ENCODE measurements at places on chromosomes 5 and 9. TPM values are rescaled to one million over a fixed set of nuclear protein-coding genes. Genes with fewer than 3 reads are reported as not detected.

SLC6A18 gene
- not detected for total RNA-seq

GRIA1 gene
- total RNA-seq, result 1.2 TPM

PPP3R2 gene
- not detected for total RNA-seq

ADRB2 gene
- 0.11 TPM for total RNA-seq

PNPLA7 gene
- total RNA-seq, result 1.8 TPM

IL4 gene
- not detected for total RNA-seq

DNA sequence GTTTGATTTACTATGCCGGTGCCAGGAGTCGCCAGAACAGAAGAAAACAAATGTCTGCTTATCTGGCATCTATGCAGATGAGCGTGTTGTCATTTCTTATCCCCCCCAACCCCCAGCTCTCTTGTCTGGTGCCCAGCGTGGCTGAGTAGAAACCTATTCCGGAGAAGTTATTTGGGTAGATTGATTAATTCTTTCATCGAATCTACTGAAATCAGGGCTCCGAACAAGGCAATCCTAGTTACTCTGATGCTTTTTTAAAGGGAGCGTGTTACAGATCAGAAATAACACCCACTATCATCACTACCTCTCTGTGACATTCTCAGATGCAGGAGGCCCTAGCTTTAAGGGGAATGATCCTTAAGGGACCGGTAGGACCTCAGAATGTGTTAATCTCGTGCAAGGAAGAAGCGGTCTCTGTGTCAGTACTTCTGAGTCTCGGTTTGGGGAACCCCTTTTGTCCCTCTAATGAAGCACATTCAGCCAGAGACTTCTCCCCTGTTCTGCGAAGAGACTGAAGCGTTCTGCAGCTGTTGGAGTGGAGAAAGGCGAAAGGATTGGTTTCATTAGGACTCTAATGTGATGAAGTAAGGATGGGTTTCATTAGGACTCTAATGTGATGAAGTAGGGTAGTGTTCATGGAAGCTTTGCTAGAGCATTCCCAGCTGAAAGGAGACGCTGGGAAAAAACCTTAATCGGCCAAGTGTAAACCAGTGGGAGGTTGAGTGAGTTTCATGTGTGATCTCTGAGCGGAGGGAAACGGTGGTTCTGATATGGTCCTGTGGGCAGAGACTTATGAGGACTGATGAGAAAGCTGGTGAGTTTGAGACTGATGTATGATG is 1.5 kb downstream of the PIP5K1B start:
- H3K4me1 ChIP-seq, result peaks cover 34% of the 10 kb centered on the region
- H3K27ac ChIP-seq, result no peak overlapping the region
- H3K36me3 ChIP-seq, result no peaks in the 10 kb centered on the region
- peak overlapping the region; percentile 95 for H3K4me3 ChIP-seq
- H3K27me3 ChIP-seq, result peaks cover 71% of the 10 kb centered on the region

GRCh38 chr5:181224390-181225229 is 1.5 kb downstream of the TRIM41 start:
- no peak for DNase-seq
- H3K4me3 ChIP-seq, result peak overlapping the region; percentile 95
- no peak overlapping the region for H3K27ac ChIP-seq
- peaks cover 35% of the 10 kb centered on the region for H3K27me3 ChIP-seq
- H3K36me3 ChIP-seq, result peaks cover 11% of the 10 kb centered on the region
- peaks cover 42% of the 10 kb centered on the region for H3K4me1 ChIP-seq

- peaks cover 13% of the 10 kb centered on the region for H3K36me3 ChIP-seq
- no peaks in the 10 kb centered on the region for H3K4me1 ChIP-seq
- H3K27me3 ChIP-seq, result no peaks in the 10 kb centered on the region
- H3K27ac ChIP-seq, result no peak overlapping the region
- DNase-seq, result no peak
- H3K4me3 ChIP-seq, result no peak overlapping the region
These were observed 35.6 kb downstream of the SKIC3 start for GRCh38 chr5:95519151-95519550.

- peaks cover 59% of the 10 kb centered on the region for H3K4me1 ChIP-seq
- H3K27me3 ChIP-seq, result no peaks in the 10 kb centered on the region
These were observed 1.6 kb downstream of the ANXA6 start for GRCh38 chr5:151155775-151156506.

DNA sequence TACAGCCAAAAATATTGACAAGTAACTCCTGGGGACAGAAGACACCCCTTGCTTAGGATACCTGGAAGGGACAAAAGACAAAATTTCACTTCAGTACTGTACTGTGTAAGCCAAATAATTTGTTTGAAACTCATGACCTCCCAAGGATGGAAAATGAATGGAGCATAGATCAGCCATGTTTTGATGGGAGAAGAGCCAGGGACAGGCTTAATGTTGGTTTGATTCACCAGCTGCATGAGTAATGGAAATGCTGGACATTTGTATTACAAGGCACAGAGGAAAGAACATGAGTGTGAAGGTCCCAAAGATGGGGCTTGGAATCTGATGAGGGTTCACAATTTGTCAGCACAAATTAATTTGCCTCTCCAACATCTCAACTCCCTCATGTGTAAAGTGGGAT is 122.8 kb downstream of the ENC1 start:
- no peak for DNase-seq
- H3K4me3 ChIP-seq, result no peak overlapping the region
- peaks cover 7% of the 10 kb centered on the region for H3K36me3 ChIP-seq
- peaks cover 47% of the 10 kb centered on the region for H3K4me1 ChIP-seq
- H3K27ac ChIP-seq, result no peak overlapping the region
- no peaks in the 10 kb centered on the region for H3K27me3 ChIP-seq

DNA sequence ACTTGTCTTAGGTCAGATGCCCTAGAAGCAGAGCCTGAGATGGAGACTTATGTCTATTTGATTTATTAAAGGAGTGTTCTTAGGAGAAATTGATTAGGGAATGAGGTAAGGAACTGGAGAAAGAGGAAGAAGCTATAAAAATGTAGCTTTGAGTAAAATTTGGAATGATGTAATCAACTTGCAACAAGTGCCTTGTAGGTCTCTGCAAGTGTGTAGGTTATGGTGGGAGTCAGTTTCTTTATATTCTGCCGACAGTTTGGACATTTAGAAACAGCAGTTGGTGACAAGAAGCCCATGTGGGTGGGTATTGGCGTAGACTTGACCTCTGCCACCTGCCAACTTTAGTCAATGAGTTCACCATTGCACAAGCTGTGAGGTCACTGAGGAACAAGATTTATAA is 986.5 kb downstream of the CDH18 start:
- no peak overlapping the region for H3K4me3 ChIP-seq
- no peaks in the 10 kb centered on the region for H3K4me1 ChIP-seq
- H3K36me3 ChIP-seq, result no peaks in the 10 kb centered on the region

- peaks cover 20% of the 10 kb centered on the region for H3K36me3 ChIP-seq
- no peak overlapping the region for H3K27ac ChIP-seq
- H3K4me1 ChIP-seq, result no peaks in the 10 kb centered on the region
- no peak for DNase-seq
These were observed 95.0 kb downstream of the MAN2A1 start for GRCh38 chr5:109784687-109785086.

DNA sequence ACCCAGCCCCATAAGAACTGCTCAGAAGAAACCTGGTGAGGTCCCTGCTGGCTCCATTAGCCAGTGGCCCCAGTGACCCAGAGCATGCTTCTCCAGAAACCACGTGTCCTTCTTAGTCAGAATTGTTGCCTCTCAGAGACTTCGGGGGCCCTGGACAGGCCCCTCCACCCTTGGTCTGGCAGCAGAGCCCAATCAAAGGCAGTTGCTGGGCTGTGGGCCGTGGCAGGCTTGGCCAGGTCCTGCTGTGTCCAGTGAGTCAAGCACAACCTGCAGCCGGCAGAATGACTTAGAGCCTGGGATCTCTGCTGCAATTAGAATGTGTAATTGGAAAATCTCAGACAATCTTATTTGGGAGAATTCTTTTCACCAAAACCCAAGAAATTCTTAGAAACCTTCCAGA is 502.0 kb upstream of the KLF4 start:
- H3K36me3 ChIP-seq, result no peaks in the 10 kb centered on the region
- no peak for DNase-seq
- peaks cover 2% of the 10 kb centered on the region for H3K27me3 ChIP-seq
- H3K4me1 ChIP-seq, result no peaks in the 10 kb centered on the region
- H3K4me3 ChIP-seq, result no peak overlapping the region

GRCh38 chr5:58156973-58157701 is 302.7 kb downstream of the PLK2 start:
- H3K36me3 ChIP-seq, result no peaks in the 10 kb centered on the region
- H3K4me1 ChIP-seq, result peaks cover 3% of the 10 kb centered on the region
- DNase-seq, result no peak
- no peaks in the 10 kb centered on the region for H3K27me3 ChIP-seq
- no peak overlapping the region for H3K27ac ChIP-seq

DNA sequence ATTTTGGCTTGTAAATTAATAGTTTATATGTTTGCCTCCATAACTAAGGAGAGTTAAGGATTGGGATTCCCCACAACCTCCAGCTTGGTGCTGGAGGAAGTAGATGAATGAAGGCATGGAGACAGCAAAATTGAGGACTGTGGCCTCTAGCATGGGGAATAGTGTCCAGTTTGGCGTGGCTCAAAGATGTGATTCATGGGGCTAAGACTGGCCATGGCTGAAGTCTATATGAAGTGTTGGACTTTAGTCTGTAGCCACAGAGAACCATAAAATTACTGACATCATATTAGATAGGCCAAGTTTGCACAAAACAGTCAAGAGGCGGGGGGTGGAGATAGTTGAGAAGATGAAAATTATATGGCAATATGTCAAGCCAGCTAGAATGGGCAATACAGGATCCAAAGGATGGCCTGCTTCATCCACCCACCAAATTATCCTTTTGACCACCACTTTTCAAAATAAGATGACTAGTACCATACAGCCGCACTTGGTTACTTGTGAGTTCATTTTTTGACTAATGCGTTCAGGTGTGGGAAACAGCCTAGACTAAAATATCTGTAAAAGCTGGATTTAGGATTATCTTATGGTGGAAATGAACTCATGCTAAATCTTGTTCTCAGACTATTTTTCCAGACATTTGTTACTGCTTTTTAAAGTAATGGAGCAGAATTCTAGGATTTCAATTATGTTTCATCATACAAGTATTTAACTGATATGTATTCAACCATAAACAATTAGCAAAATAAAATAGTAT is 40.2 kb downstream of the ZNF474 start:
- H3K4me1 ChIP-seq, result peaks cover 21% of the 10 kb centered on the region
- H3K4me3 ChIP-seq, result no peak overlapping the region
- DNase-seq, result no peak
- no peaks in the 10 kb centered on the region for H3K27me3 ChIP-seq

GRCh38 chr9:91771864-91772263 is 178.2 kb downstream of the ROR2 start:
- peaks cover 16% of the 10 kb centered on the region for H3K4me1 ChIP-seq
- peaks cover 2% of the 10 kb centered on the region for H3K27me3 ChIP-seq
- H3K27ac ChIP-seq, result no peak overlapping the region
- no peak for DNase-seq

DNA sequence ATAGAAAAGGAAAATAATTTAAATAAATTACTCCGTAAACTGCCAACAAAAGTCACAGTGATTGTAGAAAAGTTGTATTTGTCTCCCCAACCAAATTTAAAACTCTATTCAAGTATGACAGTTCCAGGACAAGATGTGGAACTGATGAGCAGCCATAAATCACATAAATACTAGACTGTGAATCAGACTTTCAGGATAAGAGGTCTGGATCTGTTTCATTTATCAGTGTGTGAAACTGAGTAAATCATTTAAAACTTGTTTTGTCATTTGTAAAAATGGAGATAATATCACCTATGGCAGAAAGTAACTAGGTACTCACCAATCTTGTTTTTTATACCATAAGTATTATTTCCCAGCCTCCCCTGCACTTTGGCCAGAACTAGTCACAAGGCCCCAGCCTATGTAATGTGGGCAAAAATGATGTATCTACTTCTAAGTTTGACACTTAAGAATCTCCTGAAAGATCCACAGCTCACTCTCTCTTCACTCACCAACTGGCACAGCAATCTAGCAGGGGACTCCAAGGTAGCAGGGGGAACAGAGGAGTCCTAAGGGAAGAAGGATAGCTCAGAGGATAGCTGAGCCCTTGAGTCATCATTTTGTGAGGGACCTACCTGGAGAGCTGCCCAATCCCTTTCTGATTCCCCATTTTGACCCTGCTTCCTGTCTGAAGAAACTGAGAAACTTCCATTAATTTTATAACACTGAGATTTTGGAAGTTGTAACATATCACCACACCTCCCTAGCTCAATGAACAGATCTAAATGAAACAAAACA is 31.6 kb downstream of the TMEM161B start:
- H3K4me3 ChIP-seq, result no peak overlapping the region
- H3K27ac ChIP-seq, result no peak overlapping the region
- no peaks in the 10 kb centered on the region for H3K27me3 ChIP-seq
- peaks cover 9% of the 10 kb centered on the region for H3K36me3 ChIP-seq

- H3K27me3 ChIP-seq, result peaks cover 6% of the 10 kb centered on the region
- peaks cover 15% of the 10 kb centered on the region for H3K4me1 ChIP-seq
- no peak overlapping the region for H3K27ac ChIP-seq
- no peak for DNase-seq
- H3K36me3 ChIP-seq, result peaks cover 20% of the 10 kb centered on the region
- peak overlapping the region; percentile 21 for H3K4me3 ChIP-seq
These were observed 11.3 kb downstream of the PHYKPL start for GRCh38 chr5:178221282-178221681.

- peaks cover 2% of the 10 kb centered on the region for H3K27me3 ChIP-seq
- H3K27ac ChIP-seq, result peak overlapping the region; percentile 27
- DNase-seq, result no peak
These were observed 159.1 kb downstream of the OLFM1 start for GRCh38 chr9:135246248-135247205.

DNA sequence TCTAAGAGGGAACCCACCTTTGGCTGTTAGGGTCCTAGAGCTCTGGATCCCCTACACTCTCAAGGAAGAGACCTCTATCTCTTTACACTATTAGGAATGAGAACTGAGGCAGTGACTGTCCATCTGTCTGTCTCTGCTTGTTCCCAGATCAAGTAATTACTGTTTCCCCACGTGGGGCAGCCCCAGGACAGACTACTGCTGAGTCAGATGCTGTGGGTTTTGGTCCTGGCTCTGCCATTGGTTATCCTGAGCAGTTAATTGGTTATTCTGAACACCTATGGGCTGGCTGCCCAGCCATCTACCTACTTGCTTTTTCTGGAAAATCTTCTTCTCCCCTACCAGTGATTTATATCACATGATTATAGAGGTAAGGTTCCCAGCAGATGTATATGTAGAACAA is 33.3 kb downstream of the FBXO10 start:
- DNase-seq, result no peak
- H3K4me1 ChIP-seq, result no peaks in the 10 kb centered on the region
- no peak overlapping the region for H3K27ac ChIP-seq
- H3K4me3 ChIP-seq, result no peak overlapping the region
- H3K27me3 ChIP-seq, result no peaks in the 10 kb centered on the region
- peaks cover 13% of the 10 kb centered on the region for H3K36me3 ChIP-seq

DNA sequence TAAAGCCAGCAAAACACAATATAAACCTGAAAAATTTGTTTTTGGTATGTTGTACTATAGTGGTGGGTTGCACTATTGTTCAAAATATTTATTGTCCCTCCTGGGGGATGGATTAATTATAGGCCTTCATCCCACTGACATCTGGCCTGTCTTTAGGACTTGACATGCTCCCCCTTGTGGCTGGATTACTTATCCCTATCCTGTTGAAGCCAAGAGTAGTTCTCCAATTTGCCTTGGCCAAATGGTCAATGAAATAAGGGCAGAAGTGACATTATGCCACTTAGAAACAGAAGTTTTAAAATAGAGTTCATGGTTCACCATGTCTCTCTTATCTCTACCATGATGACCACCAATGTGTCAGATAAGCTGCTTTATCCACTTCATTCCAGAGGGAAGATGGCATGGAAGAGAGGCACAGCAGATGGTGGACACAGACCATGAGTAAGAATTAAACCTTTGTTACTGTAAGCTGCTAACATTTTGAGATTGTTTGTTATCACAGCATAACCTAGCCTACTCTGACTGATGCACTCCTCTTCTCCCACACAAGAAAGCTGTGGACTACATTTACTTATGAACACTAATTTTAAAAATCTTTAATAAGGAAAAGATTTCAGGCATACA is 29.2 kb upstream of the ARHGEF28 start:
- no peaks in the 10 kb centered on the region for H3K27me3 ChIP-seq
- H3K36me3 ChIP-seq, result no peaks in the 10 kb centered on the region
- peak; percentile 40 for DNase-seq
- H3K4me3 ChIP-seq, result no peak overlapping the region
- no peak overlapping the region for H3K27ac ChIP-seq
